Natural killer cell (primary cell): ENCODE measurements at places on chromosomes 1 and 21. TPM values are rescaled to one million over a fixed set of nuclear protein-coding genes. Genes with fewer than 3 reads are reported as not detected.

DNA sequence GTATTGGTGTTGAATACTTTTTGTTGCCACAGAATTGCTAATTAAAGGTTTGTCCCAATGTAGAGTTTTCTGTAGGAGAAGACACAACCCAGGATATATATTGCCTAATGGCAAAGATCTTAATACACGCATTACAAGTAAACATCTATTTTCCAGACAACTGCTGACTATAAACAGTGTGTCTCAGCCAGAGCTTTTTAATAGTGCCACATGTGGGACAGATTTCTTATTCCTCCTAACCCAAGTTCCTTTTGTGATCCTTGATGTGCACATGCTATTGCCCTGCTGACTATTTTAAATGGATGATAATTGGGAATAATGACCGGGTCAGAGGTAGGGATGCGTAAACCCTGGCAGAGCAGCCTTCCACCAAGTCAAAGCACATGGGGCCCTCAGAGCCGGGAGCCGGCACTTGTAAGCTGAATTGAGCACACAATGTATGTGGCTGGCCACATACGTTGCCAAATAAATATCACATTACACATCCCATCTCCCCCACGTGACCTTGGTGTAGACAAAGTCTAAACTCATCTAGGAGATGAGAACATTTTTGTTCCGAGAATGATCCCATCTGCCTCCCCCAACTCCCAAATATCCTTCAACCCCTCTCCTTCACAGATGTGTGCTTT lies 209.8 kb upstream of the NFIA start:
- H3K36me3 ChIP-seq: no peaks in the 10 kb centered on the region
- H3K27ac ChIP-seq: no peak overlapping the region
- no peak for DNase-seq
- no peaks in the 10 kb centered on the region for H3K27me3 ChIP-seq
- H3K4me3 ChIP-seq: no peak overlapping the region
- no peaks in the 10 kb centered on the region for H3K4me1 ChIP-seq

DNA sequence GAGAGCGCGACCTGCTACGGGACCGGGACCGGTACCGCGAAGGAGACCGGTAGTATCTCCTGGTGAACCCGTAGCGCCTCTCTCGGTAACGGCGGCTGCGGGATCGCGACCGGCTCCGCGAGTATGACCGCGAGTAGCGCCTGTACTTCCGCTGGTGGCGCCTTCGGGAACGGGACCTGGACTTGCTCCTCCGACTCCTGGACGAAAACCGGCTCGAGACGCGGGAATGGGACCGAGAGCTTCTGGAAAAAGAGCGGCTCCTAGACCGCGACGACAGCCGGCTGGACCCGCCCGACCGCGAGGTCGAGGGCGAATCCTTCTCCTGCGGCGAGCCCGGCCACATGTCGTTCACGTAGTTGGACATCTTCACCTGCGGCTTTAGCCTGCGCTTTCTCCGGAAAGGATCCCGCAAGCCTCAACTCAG lies 642 bp downstream of the RSRP1 start:
- peak overlapping the region; percentile 99 for H3K4me3 ChIP-seq
- DNase-seq: peak; percentile 56
- H3K4me1 ChIP-seq: peaks cover 21% of the 10 kb centered on the region
- H3K27ac ChIP-seq: peak overlapping the region; percentile 97

- no peak overlapping the region for H3K4me3 ChIP-seq
- no peaks in the 10 kb centered on the region for H3K27me3 ChIP-seq
- H3K4me1 ChIP-seq: peaks cover 17% of the 10 kb centered on the region
- no peaks in the 10 kb centered on the region for H3K36me3 ChIP-seq
- H3K27ac ChIP-seq: no peak overlapping the region
These were observed 2.7 kb downstream of the EPHX1 start for GRCh38 chr1:225812488-225813213.

GRCh38 chr1:185328255-185328654 lies 11.2 kb upstream of the IVNS1ABP start:
- no peak overlapping the region for H3K4me3 ChIP-seq
- DNase-seq: no peak
- no peak overlapping the region for H3K27ac ChIP-seq
- H3K36me3 ChIP-seq: no peaks in the 10 kb centered on the region
- no peaks in the 10 kb centered on the region for H3K27me3 ChIP-seq

DNA sequence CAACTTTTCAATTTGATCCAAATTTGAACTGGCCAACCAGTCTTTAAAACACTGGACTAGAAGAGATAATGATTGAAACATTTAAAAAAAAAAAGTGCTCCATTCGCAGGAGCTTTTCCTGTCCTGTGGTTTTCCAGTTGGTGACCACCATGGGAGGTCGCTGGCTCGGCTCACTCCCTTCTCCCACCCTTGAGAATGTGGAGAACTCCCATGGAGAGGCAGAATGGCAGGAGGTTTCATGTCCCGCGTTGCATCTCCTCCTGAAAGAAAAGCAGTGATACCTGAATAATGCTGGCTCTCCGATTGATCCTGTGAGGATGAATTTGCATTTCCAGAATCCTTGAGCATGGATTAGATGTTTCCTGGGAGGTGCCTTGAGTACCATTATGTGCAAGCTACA lies 16.5 kb upstream of the MPZL1 start:
- peaks cover 5% of the 10 kb centered on the region for H3K4me1 ChIP-seq
- H3K36me3 ChIP-seq: peaks cover 55% of the 10 kb centered on the region
- no peaks in the 10 kb centered on the region for H3K27me3 ChIP-seq
- H3K27ac ChIP-seq: no peak overlapping the region

DNA sequence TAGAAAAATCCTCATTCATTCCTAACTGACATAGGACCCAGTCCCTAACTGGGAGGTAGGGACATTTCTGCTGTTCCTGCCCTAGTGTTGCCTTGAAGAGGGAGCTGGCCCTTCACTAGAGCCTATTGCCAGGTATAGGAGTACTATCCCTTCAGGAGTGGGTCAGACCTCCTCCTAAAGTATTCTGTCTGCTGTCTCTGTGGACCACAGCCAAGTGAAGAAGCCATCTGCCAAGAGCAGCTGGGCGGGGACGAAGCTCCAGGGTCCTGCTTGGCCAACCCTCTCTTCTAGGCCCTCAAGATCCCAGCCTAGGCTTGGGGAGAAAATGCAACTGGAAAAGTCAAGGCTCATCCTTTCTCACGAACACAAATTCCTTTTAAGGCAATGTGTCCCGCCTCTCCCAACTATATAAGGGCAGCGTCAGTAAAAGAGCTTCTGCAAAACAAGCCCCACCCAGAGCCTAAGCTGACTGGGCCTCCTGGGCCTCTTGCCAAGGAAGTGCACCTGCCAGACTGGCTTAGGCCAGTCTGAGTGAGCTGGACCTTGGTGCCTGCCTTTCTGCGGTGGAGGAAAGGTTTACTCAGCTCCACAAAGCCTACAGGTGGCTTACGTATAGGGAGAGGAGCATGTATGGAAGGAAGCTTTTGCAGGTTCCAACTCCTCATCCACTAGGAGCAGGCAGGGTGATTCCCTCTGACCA lies 638 bp upstream of the TUFT1 start:
- H3K4me3 ChIP-seq: peak overlapping the region; percentile 73
- H3K27me3 ChIP-seq: peaks cover 4% of the 10 kb centered on the region
- no peak overlapping the region for H3K27ac ChIP-seq

DNA sequence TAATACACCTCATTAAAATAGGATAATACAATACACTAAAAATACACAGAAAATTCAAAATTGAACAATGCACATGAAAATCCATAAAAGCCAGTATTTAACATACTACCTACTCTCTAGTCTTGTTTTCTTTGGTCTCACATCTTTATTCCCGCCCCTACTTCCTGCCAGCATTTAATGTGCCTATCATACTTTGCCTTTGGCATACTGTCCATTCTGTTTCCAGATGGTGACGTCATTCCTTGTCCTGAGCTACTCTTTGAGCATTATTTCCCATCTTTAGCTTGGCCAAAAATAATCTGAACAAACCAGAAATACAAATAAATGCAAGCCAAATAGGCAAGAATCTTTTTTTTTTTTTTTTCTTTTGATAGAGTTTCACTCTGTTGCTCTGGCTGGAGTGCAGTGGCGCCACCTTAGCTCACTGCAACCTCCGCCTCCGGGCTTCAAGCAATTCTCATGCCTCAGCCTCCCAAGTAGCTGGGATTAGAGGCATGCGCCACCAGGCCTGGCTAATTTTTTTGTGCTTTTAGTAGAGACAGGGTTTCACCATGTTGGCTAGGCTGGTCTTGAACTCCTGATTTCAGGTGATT lies 4.4 kb downstream of the HFM1 start:
- peaks cover 9% of the 10 kb centered on the region for H3K4me1 ChIP-seq
- H3K27ac ChIP-seq: no peak overlapping the region
- DNase-seq: no peak
- no peak overlapping the region for H3K4me3 ChIP-seq
- no peaks in the 10 kb centered on the region for H3K36me3 ChIP-seq

GRCh38 chr21:46144464-46145070 lies 10.8 kb downstream of the FTCD start:
- no peak overlapping the region for H3K4me3 ChIP-seq
- H3K36me3 ChIP-seq: no peaks in the 10 kb centered on the region
- no peak for DNase-seq
- H3K4me1 ChIP-seq: peaks cover 4% of the 10 kb centered on the region

GRCh38 chr1:43913666-43914360 lies 19.8 kb upstream of the ARTN start:
- H3K36me3 ChIP-seq: no peaks in the 10 kb centered on the region
- no peaks in the 10 kb centered on the region for H3K4me1 ChIP-seq
- H3K4me3 ChIP-seq: no peak overlapping the region
- no peak for DNase-seq
- no peaks in the 10 kb centered on the region for H3K27me3 ChIP-seq

DNA sequence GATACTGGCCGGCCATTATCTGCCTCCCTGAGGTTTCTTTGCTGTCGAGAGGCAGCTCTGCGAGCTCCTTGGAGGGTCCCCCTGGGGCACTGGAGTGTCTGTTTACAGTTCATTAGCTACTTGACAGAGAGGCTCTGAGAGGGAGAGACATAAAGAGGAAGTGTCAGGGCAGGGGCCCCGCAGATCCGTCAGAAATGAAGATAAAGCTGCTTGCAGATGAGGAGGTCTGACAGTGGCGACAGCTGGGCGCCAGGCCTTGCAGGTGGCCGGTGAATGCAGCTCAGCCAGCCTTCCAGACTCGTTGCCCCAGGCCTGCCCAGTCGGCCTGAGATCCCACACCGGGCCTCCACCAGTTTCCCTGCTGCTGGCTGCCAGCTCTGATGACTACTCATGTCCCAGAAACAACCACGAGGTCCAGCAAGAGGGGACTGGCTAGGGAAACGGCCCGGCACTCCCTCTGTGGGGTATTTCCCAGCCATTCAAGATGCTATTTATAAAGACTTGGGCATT lies 84.7 kb downstream of the DISP3 start:
- H3K36me3 ChIP-seq: no peaks in the 10 kb centered on the region
- no peaks in the 10 kb centered on the region for H3K4me1 ChIP-seq
- no peak overlapping the region for H3K27ac ChIP-seq
- peaks cover 6% of the 10 kb centered on the region for H3K27me3 ChIP-seq

- H3K27ac ChIP-seq: no peak overlapping the region
- DNase-seq: no peak
- no peaks in the 10 kb centered on the region for H3K36me3 ChIP-seq
- H3K27me3 ChIP-seq: no peaks in the 10 kb centered on the region
- no peak overlapping the region for H3K4me3 ChIP-seq
- no peaks in the 10 kb centered on the region for H3K4me1 ChIP-seq
These were observed 119.6 kb downstream of the ADGRL2 start for GRCh38 chr1:81920245-81920740.

DNA sequence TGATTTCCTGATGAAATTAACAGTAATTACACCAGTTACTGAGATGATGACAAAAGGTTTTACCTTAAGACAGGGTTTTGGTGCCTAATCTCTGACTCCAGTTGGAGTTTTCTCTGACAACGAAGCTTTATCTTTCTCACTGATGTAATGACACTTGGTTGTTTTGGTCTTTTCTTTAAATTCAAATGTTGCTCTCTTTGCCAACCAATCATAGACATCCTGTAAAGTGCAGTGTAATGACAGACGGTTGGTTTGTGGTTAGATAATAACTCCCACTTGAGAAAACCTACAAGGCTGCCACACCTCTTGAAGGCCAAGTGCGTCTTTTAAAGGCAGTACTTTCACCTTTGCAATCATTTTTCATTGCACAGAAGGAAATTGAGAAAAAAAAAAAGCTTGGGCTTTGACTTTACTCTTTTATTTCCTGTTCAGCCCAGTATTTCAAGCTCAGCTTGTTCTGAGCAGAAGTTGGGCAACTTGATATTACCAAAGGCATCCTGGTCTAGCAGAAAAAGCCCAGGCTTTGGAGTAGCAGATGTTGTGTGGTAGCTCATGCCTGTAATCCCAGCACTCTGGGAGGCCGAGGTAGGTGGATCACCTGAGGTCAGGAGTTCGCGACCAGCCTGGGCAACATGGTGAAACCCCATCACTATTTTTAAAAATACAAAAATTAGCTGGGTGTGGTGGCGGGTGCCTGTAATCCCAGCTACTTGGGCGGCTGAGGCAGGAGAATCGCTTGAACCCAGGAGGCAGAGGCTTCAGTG lies 14.9 kb downstream of the PDIK1L start:
- peaks cover 15% of the 10 kb centered on the region for H3K4me1 ChIP-seq
- no peak overlapping the region for H3K27ac ChIP-seq
- peaks cover 34% of the 10 kb centered on the region for H3K27me3 ChIP-seq
- peak; percentile 92 for DNase-seq
- peaks cover 6% of the 10 kb centered on the region for H3K36me3 ChIP-seq

DNA sequence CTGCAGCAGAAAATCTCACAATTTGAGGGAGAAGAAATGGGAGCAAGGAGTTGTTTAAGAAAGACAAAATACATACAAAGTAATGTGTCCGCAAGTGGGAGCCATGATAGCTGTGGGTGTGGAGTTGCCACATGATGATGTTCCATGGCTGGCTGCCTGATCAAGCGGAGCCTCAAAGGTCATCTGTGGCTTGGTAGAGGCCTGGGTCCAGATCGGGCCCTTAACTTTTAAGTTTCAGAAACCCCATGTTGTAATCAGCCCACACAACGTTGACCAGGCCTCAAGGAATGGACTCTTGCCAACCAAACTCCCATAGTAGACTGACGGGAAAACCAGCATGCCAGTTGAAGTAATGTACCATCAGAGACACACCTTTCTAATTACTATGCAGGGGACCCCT lies 64.7 kb upstream of the ANGPTL1 start:
- no peaks in the 10 kb centered on the region for H3K27me3 ChIP-seq
- no peak overlapping the region for H3K4me3 ChIP-seq
- no peak for DNase-seq
- no peaks in the 10 kb centered on the region for H3K36me3 ChIP-seq
- H3K27ac ChIP-seq: no peak overlapping the region
- peaks cover 4% of the 10 kb centered on the region for H3K4me1 ChIP-seq

- H3K4me1 ChIP-seq: no peaks in the 10 kb centered on the region
- H3K27ac ChIP-seq: no peak overlapping the region
- no peak overlapping the region for H3K4me3 ChIP-seq
- H3K27me3 ChIP-seq: no peaks in the 10 kb centered on the region
- H3K36me3 ChIP-seq: no peaks in the 10 kb centered on the region
These were observed 696.6 kb upstream of the BRINP3 start for GRCh38 chr1:191174298-191174697.

GRCh38 chr1:85417876-85418275 lies 47.1 kb downstream of the DDAH1 start:
- H3K27ac ChIP-seq: no peak overlapping the region
- no peaks in the 10 kb centered on the region for H3K27me3 ChIP-seq
- H3K36me3 ChIP-seq: no peaks in the 10 kb centered on the region
- DNase-seq: no peak

- no peak overlapping the region for H3K4me3 ChIP-seq
- H3K36me3 ChIP-seq: peaks cover 7% of the 10 kb centered on the region
- no peaks in the 10 kb centered on the region for H3K27me3 ChIP-seq
- H3K4me1 ChIP-seq: peaks cover 24% of the 10 kb centered on the region
- no peak overlapping the region for H3K27ac ChIP-seq
- DNase-seq: no peak
These were observed 35.8 kb upstream of the PRSS38 start for GRCh38 chr1:227779685-227780084.

Gene ADAMTS4
- 0.14 TPM for total RNA-seq

Gene ARTN
- total RNA-seq: 1.4 TPM

Gene CALML6
- 2.1 TPM for total RNA-seq

Gene STIL
- 2.4 TPM for total RNA-seq

Gene CFHR3
- not detected for total RNA-seq

Gene NBPF14
- 40.8 TPM for total RNA-seq

Gene FAM177B
- total RNA-seq: not detected

Gene ACKR1
- total RNA-seq: not detected

Gene LYPD8
- total RNA-seq: not detected

Gene CCDC27
- total RNA-seq: not detected
